ENCODE measurements at places on chromosomes 11 and 22. TPM values are rescaled to one million over a fixed set of nuclear protein-coding genes. Genes with fewer than 3 reads are reported as not detected.

The MMP11 gene
- 2.0 TPM for total RNA-seq

The OR5D13 gene
- not detected for total RNA-seq

The CCDC82 gene
- total RNA-seq = 28.8 TPM

The DNAJB7 gene
- not detected for total RNA-seq

The DDIAS gene
- not detected for total RNA-seq

DNA sequence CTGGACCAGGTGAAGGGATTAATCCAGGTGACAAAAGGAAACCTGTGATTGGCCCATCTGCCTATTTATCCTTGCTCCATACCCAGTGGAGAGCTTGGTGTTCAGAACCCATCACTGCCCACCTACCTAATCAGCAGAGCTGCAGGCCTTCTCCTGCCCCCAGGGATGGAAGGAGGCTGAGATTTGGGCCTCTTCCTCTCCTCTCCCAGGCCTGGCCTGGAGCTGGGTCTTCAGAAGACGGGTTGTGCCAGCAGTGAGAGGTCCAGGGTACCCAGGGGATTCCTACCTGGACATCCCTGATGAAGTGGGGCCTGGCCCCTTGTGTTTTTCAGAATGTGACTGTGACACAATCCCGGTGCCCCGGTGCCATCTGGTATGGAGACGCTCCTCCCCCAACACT lies 80.3 kb upstream of the MYOD1 start:
- DNase-seq = no peak

DNA sequence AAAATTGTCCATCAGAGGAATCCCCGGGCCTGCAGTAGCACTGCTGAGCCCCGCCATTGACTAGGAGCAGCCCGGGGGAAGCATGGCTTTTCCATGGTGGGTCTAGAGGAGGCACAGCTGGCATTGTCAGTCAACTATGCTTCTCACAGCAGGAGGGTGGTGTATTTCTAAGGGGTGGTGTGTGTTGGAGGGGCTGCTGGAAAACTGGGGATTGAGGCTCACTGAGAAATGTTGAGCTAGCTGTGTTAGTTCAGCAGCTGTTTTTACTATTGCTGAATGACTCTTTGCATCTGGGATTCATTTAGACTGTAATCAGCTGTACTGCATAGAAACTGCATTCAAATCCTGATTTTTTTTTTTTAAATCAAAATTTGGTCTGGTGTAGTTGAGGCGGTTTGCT lies 5.6 kb downstream of the DDX10 start:
- no peak for DNase-seq

GRCh38 chr22:41621911-41622179 lies 750 bp downstream of the XRCC6 start:
- DNase-seq = no peak

All from thoracic aorta (tissue), 2 donors.